Left renal cortex interstitium (tissue), 4 donors: ENCODE measurements at places on chromosomes 7 and 10. TPM values are rescaled to one million over a fixed set of nuclear protein-coding genes. Genes with fewer than 3 reads are reported as not detected.

DNA sequence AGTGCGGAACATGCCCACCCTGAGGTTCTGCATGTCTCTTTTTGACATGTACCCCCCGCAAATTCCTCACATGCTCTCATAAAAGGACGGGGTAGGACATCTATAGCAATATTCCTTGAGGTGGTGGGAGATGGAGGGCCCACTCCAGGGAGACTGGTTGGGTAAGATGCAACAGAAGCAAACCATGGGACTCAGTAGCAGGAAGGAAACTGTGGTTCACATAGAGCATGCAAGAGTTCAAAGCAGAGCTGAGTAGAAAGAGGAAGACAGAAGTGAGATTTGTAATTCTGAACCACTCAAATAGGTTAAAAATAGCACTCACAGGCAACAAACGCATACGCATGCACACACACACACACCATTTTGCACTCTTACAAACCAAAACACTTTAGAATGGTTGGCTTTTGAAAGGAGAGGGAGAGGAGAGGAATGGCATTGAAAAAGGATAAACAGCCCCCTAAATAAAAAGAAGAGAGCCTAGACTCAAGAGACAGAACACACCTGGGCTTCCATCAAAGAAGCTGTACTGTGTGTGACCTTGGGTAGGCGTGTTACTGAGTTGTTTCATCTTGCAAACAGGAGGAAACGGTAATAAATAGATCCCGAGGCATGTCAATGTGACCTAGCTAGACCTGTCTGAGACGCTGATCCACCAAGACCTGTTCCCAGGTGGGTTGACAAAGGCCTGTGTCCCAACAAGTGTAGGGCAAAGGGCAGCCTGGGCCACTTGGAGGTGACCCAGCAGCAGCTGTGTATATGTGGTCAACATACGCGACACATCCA, 77.6 kb upstream of the LRRC4 start:
- DNase-seq = no peak

The STOX1 gene
- polyA plus RNA-seq = 13.1 TPM

GRCh38 chr7:74202841-74203556, 6.8 kb upstream of the LAT2 start:
- no peak for DNase-seq

DNA sequence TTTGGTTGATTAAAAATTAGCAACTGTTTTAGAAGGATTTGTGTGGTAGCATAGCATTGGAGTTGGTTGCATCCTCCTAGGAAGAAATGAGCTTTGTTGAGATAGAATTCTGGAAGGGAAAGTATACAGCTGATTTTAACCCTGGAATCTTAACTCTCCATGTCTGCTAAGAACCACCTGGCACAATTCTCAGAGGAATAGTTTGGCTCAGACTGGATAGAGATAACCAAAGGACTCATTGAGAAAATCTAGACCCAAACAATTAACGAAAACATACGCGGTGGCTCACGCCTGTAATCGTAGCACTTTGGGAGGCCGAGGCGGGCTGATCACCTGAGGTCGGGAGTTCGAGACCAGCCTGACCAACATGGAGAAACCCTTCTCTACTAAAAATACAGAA, 99.1 kb upstream of the AOAH start:
- DNase-seq = no peak

The GHRHR gene
- 0.43 TPM for polyA plus RNA-seq

DNA sequence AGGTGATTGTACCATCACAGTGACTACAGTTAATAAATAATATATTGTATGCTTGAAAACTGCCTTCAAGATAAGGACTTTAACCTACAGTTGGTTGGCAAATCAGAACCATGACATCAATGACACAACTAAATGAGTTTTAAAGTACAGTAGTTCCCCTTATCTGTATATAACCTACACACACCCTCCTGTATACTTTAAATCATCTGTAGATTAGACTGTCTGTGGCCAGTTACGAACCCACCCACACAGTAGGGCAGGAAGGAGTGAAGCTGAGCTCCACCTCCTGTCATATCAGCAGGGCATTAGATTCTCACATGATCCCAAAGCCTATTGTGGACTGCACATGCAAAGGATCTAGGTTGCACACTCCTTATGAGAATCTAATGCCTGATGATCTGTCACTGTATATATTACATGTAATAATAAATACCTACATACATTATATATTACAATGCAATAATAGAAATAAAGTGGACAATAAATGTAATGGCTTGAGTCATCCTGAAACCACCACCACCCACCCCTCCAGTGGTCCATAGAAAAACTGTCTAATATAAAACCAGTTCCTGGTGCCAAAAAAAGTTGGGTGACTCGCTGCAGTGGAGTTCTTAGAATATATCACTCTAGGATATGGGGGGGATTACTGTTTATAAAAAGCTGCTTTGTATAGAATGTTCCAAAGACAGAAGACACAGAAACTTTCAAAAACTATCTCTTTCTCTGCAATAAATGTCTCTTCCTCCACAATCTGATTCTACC, 5.6 kb downstream of the TPK1 start:
- no peak for DNase-seq

The NRCAM gene
- polyA plus RNA-seq = 13.7 TPM

GRCh38 chr7:31249671-31250070, 90.9 kb downstream of the NEUROD6 start:
- DNase-seq = no peak

- DNase-seq = no peak
Measured at GRCh38 chr10:95755511-95756004, 405 bp upstream of the ENTPD1 start.

DNA sequence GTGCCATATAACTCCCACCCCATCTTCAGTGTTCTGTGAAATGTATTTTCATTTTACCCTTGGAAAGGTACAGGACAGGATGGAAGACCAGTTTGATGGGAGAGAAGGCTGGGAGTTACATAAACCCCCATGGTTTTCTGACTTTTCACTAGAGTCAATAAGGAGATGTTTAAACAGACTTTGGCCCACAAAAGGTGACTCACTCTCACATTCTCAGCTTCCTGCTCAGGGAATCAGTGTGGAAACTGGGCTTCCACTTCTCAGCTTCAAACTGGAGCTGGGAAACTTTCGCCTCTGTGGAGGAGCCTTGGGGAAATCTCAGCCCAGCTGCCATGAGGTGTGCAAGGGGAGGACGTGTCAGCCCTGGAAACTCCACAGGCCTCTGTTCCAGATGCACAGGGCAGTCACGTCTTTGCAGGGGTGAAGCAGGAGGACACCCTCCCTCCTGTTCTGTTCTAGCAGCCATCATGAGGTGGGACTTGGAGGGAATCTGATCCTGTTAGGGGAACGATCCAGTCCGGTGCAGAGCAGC, 560.5 kb upstream of the GALNT17 start:
- DNase-seq = no peak

GRCh38 chr7:107843184-107843583, 40.2 kb upstream of the SLC26A3 start:
- DNase-seq = no peak

DNA sequence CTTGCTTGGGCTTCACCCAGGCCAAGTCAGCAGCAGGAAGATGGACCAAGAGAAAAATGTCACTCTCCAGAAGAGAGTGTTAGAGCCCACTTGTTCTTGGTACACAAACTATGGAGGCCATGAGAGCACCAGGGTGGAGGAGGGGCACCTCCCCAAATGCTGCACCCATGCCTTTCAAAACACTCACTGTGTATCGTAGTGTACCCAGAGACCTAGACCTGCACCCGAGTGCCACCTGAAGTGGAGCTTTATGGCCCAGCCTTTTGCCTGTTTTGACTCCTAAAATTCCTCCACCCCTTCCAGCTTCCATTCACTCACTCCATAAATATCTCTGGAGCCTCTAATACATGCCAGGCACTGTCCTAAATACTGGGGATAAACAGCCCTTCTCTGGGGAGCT, 5.0 kb downstream of the SFTPD start:
- DNase-seq = no peak

DNA sequence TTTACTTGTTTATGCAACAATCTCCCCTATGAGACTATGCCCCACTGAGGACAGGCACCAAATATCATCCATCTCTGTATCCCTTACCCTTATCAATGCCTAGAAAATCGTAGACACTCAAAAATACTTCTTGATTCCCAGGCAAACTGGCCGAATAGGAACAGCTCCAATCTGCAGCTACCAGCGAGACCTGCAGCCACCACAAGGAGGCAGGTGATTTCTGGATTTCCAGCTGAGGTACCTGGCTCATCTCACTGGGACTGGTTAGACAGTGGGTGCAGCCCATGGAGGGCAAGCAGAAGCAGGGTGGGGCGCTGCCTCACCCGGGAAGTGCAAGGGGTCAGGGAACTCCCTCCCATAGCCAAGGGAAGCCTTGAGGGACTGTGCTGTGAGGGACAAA, 10.8 kb upstream of the PPP1R3C start:
- DNase-seq = no peak

The TBX20 gene
- not detected for polyA plus RNA-seq

The ZPBP gene
- polyA plus RNA-seq = 0.52 TPM

DNA sequence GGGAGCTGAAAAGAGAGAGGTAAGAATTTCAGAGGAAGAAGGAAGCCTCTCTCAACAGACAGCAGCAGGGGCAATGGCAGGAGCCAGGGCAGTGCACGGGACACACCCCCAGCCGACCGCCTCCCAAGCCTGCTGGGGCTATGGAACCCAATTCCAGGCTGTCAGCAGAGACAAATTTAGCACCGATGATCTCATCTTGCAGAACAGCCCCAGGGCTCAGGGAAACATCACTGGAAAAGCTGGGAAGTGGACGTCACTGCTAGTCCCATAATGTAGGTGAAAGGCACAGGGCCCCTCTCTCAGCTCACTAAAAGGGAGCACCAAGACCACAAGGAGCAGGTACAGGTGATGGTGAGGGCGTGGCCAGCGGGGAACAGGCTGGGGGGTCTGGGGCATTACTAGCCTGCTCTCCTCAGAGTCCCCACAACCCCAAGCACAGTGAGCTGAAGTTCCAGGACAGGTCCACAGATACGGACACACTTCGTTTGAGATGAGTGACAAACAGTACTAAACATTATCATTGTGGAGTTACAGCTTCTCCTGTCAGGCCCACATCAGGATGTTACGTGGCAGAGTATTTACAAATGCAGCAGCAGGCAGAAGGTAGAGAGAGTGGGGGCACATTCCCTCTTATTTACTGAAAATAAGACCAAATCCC, 103.7 kb downstream of the PLXNA4 start:
- no peak for DNase-seq

DNA sequence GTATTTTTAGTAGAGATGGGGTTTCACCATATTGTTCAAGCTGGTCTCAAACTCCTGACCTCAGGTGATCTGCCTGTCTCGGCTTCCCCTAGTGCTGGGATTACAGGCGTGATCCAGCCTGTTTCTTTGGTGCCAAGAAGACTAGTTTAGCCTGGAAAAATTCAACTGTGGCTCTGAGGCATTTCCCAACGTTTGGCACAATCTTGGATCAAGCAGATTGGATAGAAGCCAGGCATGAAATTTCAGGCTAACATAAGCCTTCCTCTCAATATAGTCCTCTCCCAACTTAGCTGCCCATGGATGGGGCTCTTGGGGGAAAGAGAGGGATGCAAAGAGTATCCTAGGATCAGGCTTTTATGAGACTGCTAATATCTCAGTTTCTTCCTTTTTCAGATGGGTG, 53.8 kb downstream of the APBB1IP start:
- DNase-seq = no peak

The ZWINT gene
- 60.5 TPM for polyA plus RNA-seq

GRCh38 chr10:58220769-58221451, 46.8 kb downstream of the IPMK start:
- DNase-seq = no peak

The HOXA11 gene
- polyA plus RNA-seq = 29.6 TPM

GRCh38 chr10:103853428-103854264, 1.7 kb downstream of the SH3PXD2A start:
- no peak for DNase-seq

The SYNPO2L gene
- polyA plus RNA-seq = 0.66 TPM

The SPDYE1 gene
- polyA plus RNA-seq = 2.9 TPM

GRCh38 chr10:62583876-62584615, 209.9 kb downstream of the ZNF365 start:
- no peak for DNase-seq

- DNase-seq = no peak
Measured at GRCh38 chr10:78318305-78318704, 284.6 kb downstream of the RPS24 start.

DNA sequence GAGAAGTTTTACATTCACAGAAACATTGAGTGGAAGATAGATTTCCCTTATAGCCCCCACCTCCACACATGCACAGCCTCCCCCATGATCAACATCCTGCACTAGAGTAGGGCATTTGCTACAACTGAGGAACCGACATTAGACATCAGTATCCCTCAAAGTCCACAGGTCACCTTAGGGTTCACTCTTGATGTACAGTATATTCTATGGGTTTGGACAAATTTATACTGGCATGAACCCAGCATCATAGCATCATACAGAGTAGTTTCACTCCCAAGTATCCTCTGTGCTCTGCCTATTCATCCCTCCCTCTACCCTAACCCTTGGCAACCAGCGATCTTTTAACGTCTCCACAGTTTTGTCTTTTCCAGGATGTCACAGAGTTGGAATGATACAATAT, 64.4 kb downstream of the VSTM4 start:
- DNase-seq = no peak

- no peak for DNase-seq
Measured at GRCh38 chr10:84254552-84255478, 10.0 kb downstream of the RGR start.

The SND1 gene
- polyA plus RNA-seq = 139 TPM

DNA sequence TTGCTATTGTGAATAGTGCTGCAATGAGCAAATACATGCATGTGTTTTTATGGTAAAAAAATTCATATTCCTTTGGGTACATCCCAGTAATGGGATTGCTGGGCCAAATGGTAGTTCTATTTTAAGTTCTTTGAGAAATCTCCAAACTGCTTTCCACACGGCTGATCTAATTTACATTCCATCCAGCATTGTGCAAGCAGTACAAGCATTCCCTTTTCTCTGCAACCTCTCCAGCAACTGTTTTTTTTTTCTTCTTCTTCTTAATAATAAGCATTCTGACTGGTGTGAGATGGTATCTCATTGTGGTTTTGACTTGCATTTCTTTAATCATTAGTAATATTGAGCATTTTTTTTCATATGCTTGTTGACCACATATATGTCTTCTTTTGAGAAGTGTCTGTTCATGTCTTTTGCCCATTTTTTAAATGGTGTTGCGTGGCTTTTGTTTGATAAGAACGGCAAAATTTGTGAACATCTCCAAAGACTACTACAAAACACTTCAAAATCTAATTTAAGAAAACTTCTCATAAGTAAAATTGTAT, 136.1 kb upstream of the MYO3A start:
- no peak for DNase-seq

The NFE2L3 gene
- polyA plus RNA-seq = 43.9 TPM

DNA sequence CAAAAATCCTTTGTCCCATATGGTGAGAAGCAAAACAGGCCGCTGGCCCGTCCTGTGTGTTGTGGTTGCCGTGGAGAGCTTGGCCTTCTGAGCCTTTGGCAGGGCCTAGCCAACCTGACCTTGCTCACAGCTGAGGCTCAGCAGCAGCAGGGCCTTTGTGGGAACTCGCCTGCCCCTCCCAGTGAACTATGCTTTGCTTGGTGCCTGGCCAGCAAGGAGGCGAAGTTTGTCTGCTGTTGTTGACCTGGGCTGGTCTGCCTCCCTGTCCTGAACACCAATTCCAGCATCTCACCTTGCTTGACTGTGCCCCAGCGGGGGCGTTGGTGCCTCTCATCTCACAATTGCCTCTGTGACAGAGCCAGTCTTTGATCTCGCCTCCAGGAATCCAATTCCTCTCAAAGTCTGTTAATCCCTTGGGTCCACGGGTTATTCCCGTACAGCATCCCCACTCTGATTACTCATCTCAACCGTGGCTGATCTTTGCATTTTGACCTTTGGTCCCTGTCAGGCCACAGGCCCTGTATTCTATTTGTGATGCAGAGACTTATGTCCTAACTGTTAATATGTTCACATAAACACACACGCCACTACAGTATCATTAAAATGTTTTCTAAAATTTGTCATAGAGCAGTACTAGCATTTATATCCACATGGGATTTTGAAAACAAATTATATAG, 22.6 kb downstream of the EPDR1 start:
- no peak for DNase-seq

The GPR22 gene
- polyA plus RNA-seq = 0.09 TPM
